ENCODE measurements at places on chromosomes 7 and 10. TPM values are rescaled to one million over a fixed set of nuclear protein-coding genes. Genes with fewer than 3 reads are reported as not detected.

EVX1 gene
- not detected for total RNA-seq

PTPN20 gene
- 3.7 TPM for total RNA-seq

DNA sequence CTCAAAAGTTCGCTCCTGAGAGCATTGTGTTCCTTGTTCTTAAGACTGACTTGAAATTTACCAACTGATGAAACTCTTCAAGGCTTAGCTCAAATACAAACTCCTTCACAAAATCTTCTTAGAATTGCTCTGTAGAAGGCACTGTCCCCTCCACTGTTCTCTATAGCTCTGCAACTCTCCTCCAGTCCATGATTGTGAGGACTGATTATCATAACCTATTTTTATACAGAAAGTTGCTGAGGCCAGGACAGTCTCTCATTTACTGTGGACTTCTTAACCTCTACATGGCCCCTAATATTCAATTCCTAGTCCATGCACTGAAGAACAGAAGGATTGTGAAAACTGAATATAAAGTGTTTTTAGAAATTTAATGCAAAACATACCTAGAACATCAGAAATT is 53.2 kb downstream of the RHOBTB1 start:
- no peak for DNase-seq

NOS3 gene
- 20.3 TPM for total RNA-seq

RHOBTB1 gene
- 5.9 TPM for total RNA-seq

TBXAS1 gene
- 19.0 TPM for total RNA-seq

CPA1 gene
- 37.8 TPM for total RNA-seq

GRCh38 chr10:96978621-96979154 is 146.6 kb downstream of the LCOR start:
- no peak for DNase-seq

- DNase-seq, result no peak
Observed at GRCh38 chr7:29190349-29191045, 4.1 kb upstream of the CHN2 start.

FOXP2 gene
- total RNA-seq, result 16.4 TPM

Measured in tibial nerve (tissue), 4 donors.